GM12878 (cell line): ENCODE measurements at places on chromosomes 4 and X. TPM values are rescaled to one million over a fixed set of nuclear protein-coding genes. Genes with fewer than 3 reads are reported as not detected.

The DKK2 gene
- not detected in 2 replicates for total RNA-seq

GRCh38 chr4:28654618-28655017, 1794.0 kb downstream of the STIM2 start:
- DNase-seq = no peak

The WNK3 gene
- 0.05 and 0.15 TPM in 2 replicates for total RNA-seq

DNA sequence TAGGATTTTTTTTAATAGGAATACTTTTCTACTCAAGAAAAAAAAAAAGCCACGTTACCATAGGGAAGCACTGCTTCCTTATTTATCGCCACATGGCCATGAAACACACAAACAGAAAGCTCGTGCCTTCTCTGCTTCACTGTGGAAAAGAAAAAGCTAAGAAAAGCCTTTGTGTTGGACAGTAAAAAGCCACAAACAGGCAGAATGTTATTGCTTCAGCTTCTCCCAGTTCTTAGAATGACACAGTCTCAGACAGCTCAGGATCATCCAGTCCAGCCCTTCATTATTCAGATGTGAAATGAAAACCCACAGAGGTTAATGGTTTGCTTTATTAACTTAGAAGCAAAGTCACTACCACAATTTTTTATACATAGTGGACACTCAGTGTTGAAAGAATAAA, 181.6 kb upstream of the NOCT start:
- DNase-seq = no peak

The FHIP1A gene
- total RNA-seq = 0.28 and 0.40 TPM in 2 replicates

DNA sequence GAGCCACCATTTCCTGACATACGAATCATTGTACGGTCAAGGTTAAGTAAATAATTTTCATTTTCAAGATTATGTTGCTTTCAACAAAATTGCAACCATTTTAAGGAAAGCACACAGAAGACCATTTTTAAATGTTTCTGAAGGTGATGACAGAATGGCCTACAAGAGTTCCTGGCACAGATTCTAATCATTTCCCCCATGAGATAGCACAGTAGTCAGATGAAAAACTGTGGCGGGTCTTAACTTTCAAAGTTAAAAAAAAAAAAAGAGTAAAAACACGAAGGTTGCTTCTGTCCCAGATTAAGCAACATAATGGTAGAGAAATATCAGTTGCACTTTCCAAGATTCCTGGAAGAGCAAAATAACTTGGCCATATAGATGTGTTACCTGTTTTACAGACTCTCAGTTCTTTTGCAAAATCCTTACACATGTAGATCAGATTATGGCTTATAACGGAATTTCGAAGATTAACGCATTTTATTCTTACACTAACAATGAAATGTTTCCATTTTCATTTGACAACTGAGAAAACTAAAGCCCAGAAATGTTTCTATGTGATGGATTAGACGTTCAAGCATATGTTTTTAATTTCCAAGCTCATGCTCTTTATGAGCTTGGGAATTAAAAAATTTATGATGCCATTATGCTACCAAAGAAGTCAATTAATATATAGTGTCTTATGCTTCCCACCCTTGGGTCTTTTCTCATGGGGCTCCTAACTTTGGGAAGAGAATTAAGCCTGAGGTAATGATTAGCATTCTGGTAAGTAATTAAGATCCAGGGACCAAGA, 335.1 kb upstream of the CLNK start:
- no peak for DNase-seq

The AWAT1 gene
- not detected in 2 replicates for total RNA-seq

- no peak for DNase-seq
Measured at GRCh38 chr4:113071805-113072204, 22.4 kb downstream of the ANK2 start.

DNA sequence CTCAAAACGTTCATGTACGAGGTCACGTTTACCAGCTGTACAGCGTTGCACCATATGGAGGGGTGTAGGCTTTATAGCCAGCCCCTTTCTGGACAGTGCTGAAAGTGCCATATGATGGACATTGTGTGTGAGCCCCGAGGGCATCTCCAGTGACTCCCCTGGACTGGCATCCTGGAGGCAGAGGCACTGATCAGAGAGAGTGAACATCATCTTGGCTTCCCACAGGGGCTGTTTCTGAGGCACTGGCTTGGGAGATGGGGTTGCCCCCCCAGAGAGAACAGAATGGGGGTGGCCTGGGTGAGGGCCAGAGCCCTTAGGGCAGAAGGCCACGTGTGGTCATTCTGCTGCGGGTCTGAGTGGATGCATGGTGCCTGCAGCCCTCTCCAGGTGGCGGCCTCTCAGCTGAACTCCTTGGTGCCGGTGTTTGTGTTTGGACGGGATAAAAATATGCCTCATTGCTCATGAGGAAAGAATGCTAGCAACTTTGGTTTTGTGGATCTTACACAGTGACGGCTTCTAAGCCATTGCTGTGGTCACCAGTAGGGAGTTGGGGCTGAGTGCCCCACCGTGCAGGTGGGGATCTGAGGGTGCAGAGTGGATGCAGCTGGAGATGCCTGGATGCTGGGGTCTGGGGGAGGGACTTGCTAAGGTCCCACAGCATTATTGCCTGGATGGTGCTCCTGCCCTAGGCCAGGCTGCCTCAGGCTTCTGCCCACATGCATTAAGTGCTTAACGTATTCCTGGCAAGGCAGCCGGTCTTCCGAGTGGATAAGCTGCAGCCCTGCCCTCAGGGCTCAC, 3.4 kb downstream of the WFS1 start:
- no peak for DNase-seq

The ZNF711 gene
- 2.0 TPM in 2 replicates for total RNA-seq

DNA sequence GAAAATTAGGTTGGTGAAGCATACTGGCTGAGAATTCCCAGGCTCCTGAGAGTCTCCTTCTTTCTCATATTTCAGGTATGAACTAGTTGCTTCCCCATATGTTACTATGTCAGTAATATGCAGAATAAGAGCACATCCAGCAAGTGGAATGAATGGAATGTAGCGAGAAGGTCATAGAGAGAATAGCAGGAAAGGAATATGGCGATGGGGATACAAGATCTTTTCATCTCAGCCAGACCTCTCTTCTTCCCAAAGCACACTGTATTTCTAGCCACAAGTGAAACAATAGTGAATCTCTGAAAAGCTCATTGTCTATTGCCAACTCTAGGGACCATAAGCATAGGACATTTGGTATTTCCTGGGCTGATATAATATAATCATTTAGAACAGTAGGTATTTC, 54.6 kb upstream of the MMAA start:
- no peak for DNase-seq

The XG gene
- total RNA-seq = not detected in 2 replicates

GRCh38 chrX:4263030-4263803, 549.8 kb upstream of the PRKX start:
- no peak for DNase-seq

The GPR50 gene
- not detected in 2 replicates for total RNA-seq

DNA sequence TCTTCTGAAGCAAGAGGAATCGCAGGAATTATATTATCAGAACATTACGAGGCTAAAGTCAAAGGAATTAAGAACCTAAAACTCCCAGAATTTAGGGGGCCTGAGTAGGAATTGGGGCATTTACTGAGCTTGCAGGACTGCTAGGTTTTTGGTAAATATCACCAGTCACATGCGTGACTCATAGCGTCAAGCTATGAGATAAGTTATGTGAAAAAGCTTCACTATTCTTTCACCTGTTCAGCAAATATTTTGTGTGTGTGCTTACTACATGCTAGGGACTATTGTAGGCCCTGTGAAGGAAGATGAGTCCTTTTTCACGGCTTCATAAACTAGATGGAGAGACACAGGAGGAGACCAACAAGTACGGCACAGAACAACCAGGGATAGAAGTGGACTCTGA, 52.2 kb downstream of the MAGEA10 start:
- no peak for DNase-seq

The CT45A1 gene
- not detected in 2 replicates for total RNA-seq

DNA sequence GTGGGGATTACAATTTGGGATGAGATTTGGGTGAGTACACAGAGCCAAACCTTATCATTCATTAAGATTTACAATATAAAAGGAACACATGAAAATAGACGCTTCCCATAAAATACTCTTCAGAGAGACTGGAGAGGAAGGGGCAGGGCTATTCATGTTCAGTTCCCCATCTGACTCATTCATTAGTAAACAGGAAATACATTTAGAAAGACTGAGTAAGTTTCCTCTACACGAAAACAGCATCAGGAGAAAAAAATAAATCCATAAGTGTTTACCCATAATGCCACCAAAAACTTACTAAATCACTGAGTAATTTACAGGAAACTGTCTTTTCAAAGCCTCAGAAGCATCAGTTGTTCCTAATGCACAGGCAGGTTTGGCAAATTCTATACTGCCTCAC, 255.4 kb upstream of the CXorf51A start:
- DNase-seq = no peak

GRCh38 chr4:84481860-84482245, 17.2 kb downstream of the NKX6-1 start:
- no peak for DNase-seq

- DNase-seq = no peak
Measured at GRCh38 chr4:166277401-166277800, 404.4 kb downstream of the TLL1 start.

DNA sequence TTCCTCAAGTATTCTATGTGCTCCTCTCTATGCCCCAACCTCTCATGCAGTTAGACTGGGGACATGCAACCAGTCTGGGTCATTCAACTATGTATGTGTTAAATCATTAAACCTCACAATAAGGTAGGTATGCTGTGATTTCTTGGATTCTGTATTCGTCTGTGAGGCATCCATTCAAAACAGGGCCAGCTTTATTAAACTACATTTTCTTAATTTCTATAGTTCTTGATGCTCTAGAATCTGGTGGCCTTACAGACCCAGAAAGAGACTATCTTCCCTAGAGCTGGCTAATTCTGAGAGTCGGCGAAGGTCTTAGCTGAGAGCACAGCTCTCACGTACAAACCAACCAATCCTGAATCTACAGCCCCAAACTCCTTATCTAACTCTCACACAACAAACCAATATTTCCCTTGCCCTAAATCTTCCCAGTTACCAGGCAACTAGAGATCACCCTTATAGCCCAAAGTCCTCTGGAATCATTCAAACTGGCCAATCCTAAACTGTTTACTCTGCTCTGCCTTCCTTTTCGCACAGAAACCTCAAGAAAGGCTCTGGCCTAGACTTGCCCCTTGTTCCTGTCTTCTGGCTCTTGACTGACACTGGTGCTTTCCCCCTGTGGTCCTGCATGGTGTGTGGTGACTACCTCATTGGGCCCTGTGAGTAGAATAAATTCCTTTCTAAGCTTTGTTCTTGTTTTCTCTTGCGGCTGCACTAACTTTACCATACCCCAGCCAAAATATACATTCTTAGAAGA, 203.5 kb upstream of the TET2 start:
- DNase-seq = peak; percentile 55

GRCh38 chrX:2351999-2352995, 148.5 kb downstream of the DHRSX start:
- no peak for DNase-seq

GRCh38 chr4:6509587-6509986, 37.2 kb upstream of the PPP2R2C start:
- DNase-seq = no peak

GRCh38 chrX:154333837-154334271, 38.3 kb downstream of the TKTL1 start:
- peak; percentile 50 for DNase-seq

The GAGE2A gene
- total RNA-seq = 0.45 and 0.56 TPM in 2 replicates

- DNase-seq = no peak
Measured at GRCh38 chrX:17984415-17984814, 123.3 kb upstream of the RAI2 start.

DNA sequence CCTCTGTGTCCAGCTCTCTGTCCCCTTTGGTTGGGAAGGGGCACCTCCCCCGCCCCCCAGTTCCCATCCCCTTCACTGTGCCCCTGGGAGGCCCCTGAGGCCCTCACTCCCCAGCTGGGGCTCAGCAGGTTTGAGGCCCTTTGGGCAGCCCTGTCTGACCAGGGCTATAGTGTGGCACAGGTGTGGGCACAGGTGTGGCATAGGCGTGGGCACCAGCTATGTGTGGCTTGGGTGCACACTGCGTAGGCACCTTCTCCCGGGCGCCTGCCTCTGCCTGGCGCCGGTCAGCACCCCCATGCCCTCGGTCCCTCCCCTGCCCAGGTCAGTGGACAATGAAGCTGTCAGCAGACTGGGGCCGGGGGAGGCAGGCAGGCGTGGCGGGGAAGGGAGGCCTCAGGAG, 7.5 kb upstream of the FGFR3 start:
- DNase-seq = no peak

- no peak for DNase-seq
Measured at GRCh38 chrX:104085477-104085876, 9.4 kb upstream of the TMSB15C start.

- DNase-seq = no peak
Measured at GRCh38 chrX:119226446-119226845, 9.6 kb upstream of the PGRMC1 start.
